T-helper 22 cell (primary cell): ENCODE measurements at places on chromosomes 4 and X.

GRCh38 chr4:157895205-157895604 is 277.6 kb downstream of the GASK1B start:
- DNase-seq = no peak

- peak; percentile 57 for DNase-seq
Measured at GRCh38 chrX:130339408-130340222, at the start of gene SLC25A14. Gene SLC25A14 (plus strand): TSS chrX:130339919. CDS start chrX:130340279, 360 bp downstream.

DNA sequence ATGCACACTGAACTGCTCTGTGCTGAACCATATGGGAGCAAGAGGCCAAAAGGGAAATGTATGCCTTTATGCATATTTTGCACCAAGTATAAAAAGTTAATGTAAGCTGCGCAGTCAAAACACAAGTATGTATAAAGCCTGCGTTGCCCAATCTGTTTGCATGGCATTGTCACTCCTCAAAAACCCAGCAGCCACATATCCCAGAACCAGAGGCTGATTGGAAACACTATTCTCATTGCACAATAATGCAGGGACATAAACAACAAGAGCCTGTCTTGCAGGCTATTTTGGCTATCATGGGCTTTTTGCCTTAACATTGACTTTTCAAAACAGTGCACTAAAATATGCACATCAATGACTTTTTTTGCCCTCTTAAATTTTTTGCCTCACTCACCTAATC is 5.1 kb upstream of the ASB9 start:
- no peak for DNase-seq

GRCh38 chr4:77600521-77601451 is 4.8 kb upstream of the CXCL13 start:
- DNase-seq = no peak

GRCh38 chrX:107119283-107119682 is 661 bp upstream of the RBM41 start:
- DNase-seq = no peak

DNA sequence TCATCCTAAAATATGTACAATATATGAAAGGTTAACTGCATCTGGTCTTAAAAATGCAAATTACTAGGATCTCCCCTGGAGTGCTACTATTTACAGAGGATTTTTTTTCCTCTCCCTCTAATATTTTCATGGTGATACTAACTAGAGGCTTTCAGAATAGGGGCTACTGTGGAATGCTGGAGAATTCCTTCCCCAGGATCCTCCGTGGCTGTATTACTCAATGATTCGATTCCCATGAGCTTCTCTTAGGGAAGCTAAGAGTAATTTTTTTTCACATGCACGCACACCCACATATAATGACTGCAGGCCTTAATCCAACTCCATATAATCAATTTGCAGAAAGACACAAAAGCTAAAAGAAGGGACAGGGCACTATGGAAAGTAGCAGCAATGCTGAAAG is 184.7 kb downstream of the ARHGAP6 start:
- no peak for DNase-seq

- DNase-seq = no peak
Measured at GRCh38 chr4:127586922-127587571, 45.7 kb upstream of the INTU start.

GRCh38 chr4:74055096-74055495 is 16.6 kb upstream of the CXCL3 start:
- no peak for DNase-seq

GRCh38 chrX:16014171-16014570 is 109.2 kb upstream of the GRPR start:
- no peak for DNase-seq

GRCh38 chr4:140096483-140096861 is 57.5 kb downstream of the MAML3 start:
- no peak for DNase-seq

GRCh38 chr4:86531440-86531839 is 62.7 kb upstream of the PTPN13 start:
- no peak for DNase-seq

DNA sequence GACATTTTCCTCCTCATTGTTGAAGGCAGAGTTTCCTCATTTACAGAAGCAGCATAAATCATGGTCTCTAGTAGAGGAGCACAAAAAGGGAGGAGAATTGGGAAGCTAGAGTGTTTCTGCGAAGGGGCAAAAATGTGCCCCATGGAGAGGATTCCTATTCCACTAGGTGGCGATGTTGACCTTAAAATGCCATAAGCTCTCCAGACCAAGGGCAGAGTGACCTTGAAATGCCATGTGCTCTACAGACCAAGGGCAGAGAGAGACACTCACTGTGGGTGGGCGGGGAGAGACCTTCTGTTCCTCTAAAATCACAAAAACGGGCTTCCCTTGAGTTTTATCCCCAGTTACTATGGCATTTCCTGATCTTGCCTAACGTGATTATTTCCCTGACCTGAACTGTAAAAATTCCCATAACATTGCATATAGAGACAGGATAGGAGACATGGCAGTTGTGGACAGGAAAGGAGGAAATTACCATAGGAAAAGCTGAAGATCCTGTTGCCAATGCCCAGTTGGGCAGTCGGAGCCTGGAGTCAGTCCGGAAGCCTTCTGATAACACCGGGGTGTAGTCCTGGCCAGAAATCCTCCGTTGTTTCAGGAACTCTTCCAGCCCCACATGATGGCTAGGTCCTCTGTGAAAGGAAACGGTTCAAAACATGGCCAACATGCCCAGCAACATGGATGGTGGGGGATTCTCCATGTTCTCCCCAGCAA is 567.7 kb downstream of the MAGEB5 start:
- no peak for DNase-seq

- DNase-seq = no peak
Measured at GRCh38 chrX:10085223-10085622, 71.6 kb upstream of the CLCN4 start.

DNA sequence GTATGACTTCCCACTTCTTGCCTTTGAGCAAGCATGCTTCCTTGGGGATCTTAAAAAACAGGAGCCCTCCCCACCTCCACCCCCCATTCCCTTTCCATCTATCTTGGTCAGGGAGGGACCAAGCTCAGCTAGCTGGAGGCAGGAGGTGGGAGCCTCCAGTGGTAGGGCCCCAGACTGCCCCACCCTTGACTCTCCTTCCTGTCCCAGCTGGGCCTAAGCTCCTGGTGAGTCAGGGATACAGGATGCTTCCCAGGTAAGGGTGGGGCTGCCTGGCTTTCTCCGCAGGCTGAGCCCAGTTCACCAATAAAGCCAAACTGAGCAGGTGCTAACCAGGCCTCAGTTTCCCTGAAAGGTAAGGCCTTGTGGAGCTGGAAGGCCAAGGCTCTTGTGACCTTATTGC is 15.2 kb downstream of the EFNB1 start:
- no peak for DNase-seq

DNA sequence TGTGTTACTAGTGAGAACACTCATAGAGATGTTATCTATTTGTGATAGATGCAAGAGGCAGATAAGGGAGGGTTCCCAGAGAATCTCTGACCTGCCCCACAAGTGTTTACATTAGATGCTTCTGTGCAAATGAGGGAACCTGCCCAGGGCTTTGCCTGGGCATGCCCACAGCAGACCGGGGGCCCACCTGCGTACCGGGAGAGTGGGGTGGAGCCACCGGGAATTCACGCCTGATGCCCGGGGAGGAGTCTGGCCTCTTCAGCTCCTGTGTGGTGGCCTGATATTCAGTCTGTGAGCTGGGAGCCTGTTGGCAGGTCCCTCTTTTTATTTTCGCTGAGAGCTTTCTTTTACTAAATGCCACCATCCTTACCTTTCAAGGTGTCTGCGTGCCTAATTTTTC is 155.7 kb downstream of the SNCA start:
- DNase-seq = no peak

- DNase-seq = no peak
Measured at GRCh38 chrX:153667281-153667955, 6.2 kb downstream of the PNCK start.

DNA sequence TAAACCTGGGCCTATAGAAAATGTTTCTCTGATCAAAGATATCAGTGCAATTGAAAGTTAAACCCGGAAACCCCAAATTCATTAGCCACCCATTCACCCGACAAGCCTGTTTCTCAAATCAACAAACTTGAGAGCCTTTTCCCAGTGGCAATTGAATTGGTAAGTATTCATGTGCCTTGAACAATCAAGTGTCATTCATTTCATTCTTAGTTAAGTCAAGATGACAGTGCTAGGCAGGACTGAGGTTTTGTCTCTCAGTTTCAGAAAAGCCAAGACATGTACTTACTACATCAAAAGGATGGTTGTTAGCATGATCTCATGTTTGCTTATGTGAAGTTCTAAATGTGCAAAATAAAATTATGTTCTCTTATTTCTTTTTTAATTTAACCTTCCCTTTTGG is 32.3 kb downstream of the CC2D2A start:
- no peak for DNase-seq

DNA sequence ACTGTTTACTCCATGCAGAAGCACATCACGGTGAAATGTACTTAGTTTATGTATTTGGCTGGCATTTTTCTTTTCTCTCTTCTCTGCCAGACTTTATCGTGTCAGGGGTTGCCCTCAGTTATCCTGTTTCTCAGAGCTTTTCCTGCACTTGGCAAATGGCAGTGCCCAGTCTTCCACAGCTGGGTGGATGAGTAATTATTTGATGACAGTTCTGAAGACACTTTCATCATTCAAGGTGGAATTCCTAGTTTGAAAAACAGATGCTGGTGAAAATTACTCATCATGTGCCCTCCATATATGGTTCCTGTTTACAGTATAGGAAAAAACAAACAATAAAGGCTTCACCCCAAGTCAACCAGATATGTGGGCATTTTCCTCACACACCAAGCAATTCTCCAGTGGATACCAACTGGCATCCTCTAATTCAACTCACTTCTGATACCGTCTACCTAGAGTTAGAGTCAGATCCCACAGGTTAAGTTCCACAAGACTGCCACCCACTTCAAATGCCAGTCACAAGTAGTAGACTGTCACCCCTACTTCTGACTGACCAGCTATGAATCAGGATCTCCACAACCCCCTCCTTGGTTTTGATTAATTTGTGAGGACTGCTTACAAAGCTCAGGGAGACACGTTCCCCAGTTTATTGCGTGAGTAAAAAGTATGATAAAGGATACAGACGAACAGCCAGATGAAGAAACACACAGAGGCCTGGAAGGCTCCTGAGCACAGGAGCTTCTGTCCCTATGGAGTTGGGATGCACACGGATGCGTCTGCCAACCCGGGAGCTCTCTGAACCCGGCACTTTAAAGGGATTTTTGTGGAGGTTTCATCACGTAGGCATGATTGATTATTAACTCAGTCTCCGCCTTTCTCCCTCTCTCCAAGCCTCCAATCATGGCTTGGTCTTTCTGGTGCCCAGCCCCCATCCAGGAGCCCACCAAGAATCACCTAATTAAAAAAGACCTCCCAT is 72.9 kb downstream of the CLDN34 start:
- DNase-seq = no peak

- DNase-seq = no peak
Measured at GRCh38 chr4:71630803-71631202, 153.1 kb downstream of the GC start.

GRCh38 chr4:159070742-159071141 is 32.1 kb upstream of the RAPGEF2 start:
- no peak for DNase-seq

GRCh38 chr4:91471280-91471679 is 832.5 kb upstream of the GRID2 start:
- DNase-seq = no peak

GRCh38 chr4:112170451-112170993 is 25.3 kb downstream of the FAM241A start:
- no peak for DNase-seq

GRCh38 chr4:126954537-126955291 is 678.0 kb upstream of the INTU start:
- no peak for DNase-seq

GRCh38 chrX:140354431-140355120 is 150.3 kb downstream of the SOX3 start:
- DNase-seq = no peak

- DNase-seq = no peak
Measured at GRCh38 chr4:92182006-92182735, 121.6 kb upstream of the GRID2 start.

- DNase-seq = no peak
Measured at GRCh38 chr4:52202251-52202779, 151.2 kb downstream of the SPATA18 start.

DNA sequence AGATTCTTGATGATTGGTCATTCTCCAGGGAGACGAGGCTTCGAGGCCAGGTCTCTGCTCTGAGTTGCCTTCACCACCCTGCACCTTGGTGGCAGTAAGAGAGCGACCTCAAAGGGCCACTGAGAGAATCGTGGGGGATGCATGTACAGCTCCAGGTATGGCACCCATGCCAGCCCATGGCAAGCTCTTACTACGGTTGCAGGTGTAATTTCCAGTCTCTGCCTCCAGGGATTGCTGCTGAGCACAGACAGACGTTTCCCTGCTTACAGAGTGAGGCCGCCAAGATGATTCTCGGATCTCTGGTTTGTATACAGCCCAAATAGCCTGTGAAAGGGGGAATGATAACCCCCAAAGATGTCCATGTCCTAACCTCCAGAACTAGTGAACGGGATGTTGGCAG is 16.3 kb upstream of the DRD5 start:
- no peak for DNase-seq

DNA sequence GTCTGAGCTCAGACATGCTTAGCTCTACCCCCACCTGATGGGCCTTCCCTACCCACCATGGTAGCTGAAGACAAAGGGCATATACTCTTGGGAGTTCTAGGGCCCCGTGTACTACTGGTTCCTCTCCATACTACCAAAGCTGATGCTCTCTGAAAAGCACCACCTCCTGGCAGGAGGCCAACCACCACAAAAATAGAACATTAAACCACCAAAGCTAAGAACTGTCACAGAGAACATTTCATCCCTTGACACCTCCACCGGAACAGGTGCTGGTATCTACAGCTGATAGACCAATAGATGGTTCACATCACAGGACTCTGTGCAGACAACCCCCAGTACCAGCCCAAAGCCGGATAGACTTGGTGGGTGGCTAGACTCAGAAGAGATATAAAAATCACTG is 13.4 kb downstream of the EDA2R start:
- no peak for DNase-seq

DNA sequence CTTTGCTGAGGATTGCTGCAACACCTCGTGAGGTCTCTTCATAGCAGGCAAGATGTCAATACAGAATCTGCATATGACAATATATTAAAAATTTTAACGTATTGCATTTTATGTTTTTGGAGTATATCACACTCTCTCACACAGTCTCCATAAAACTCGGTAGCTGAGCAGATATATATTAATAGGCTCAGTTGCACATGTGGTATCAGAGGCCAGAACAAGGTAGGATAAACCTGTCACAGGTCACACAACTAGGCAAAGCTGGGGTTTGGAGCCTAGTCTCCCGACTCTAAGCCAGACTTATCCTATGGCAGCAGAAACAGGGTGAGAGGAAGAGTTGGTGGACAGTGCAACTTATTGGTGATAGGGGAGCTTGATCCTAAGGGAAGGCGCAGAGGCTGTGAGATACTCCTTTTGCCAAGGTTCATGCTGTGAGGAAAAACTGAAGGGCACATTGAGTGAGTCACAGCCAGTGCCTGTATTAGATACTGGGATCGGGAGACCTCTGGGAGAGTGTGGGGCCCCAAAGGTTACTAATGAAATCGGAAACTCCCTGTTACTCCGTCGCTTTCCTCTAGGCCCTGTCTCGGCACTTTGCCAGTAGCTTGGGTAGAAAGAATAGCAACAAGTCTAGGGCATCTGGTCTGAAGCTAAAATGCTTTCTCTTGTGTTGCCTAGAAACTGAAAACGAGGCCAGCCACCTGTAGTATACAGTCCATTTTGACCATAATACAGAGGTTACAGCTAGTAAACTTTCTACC is 195.7 kb downstream of the ARHGAP10 start:
- DNase-seq = no peak
